A549 treated with GW870086 at 1 μM for 4 hours (cell line): ENCODE measurements at places on chromosomes 6 and 20. TPM values are rescaled to one million over a fixed set of nuclear protein-coding genes. Genes with fewer than 3 reads are reported as not detected.

GPLD1 gene
- 0.88 to 1.1 TPM (median 1.1 TPM) in 5 replicates for total RNA-seq

SLC22A16 gene
- not detected in 5 replicates for total RNA-seq

USP49 gene
- total RNA-seq, result 0.93 to 1.2 TPM (median 0.97 TPM) in 5 replicates

XKR7 gene
- 0.01 TPM in 1 of 5 replicates, not detected in the others for total RNA-seq

FKBP1C gene
- 1.8 to 2.5 TPM (median 2.0 TPM) in 5 replicates for total RNA-seq

KCNG1 gene
- 14.5 to 21.6 TPM (median 16.3 TPM) in 5 replicates for total RNA-seq

LAMP5 gene
- total RNA-seq, result 0.06 to 0.17 TPM in 2 of 5 replicates, not detected in the others

HLA-G gene
- total RNA-seq, result not detected in 5 replicates

UBE3D gene
- total RNA-seq, result 3.3 to 3.9 TPM (median 3.8 TPM) in 5 replicates

LPIN3 gene
- 10.3 to 14.6 TPM (median 13.3 TPM) in 5 replicates for total RNA-seq

RPL10A gene
- 1,499 to 1,536 TPM (median 1,517 TPM) in 5 replicates for total RNA-seq

CAP2 gene
- 8.2 to 13.0 TPM (median 11.9 TPM) in 5 replicates for total RNA-seq

HTR1B gene
- total RNA-seq, result 0.14 to 0.35 TPM (median 0.23 TPM) in 5 replicates

PGC gene
- total RNA-seq, result not detected in 5 replicates

SRSF12 gene
- 1.6 to 2.4 TPM (median 2.3 TPM) in 5 replicates for total RNA-seq

CALHM5 gene
- total RNA-seq, result 0.02 to 0.10 TPM (median 0.05 TPM) in 5 replicates

TMEM244 gene
- total RNA-seq, result not detected in 5 replicates

ENPP5 gene
- not detected in 5 replicates for total RNA-seq

CST7 gene
- 0.14 to 0.19 TPM in 2 of 5 replicates, not detected in the others for total RNA-seq

ZC2HC1B gene
- not detected in 5 replicates for total RNA-seq

BPIFB1 gene
- total RNA-seq, result 0.08 to 0.10 TPM in 2 of 5 replicates, not detected in the others

CCN6 gene
- not detected in 5 replicates for total RNA-seq

ID4 gene
- total RNA-seq, result 0.72 to 1.3 TPM (median 0.88 TPM) in 5 replicates

LY86 gene
- not detected in 5 replicates for total RNA-seq

OPRL1 gene
- total RNA-seq, result 0.70 to 0.88 TPM (median 0.75 TPM) in 5 replicates

DPPA5 gene
- not detected in 5 replicates for total RNA-seq

GPSM3 gene
- total RNA-seq, result 0.22 to 0.49 TPM (median 0.43 TPM) in 5 replicates

TMC2 gene
- not detected in 5 replicates for total RNA-seq

CLIC5 gene
- 0.10 TPM in 1 of 5 replicates, not detected in the others for total RNA-seq

PHACTR1 gene
- 0.09 TPM in 1 of 5 replicates, not detected in the others for total RNA-seq

SPATA25 gene
- 0.56 to 0.74 TPM (median 0.69 TPM) in 5 replicates for total RNA-seq

OTOR gene
- not detected in 5 replicates for total RNA-seq

ASIP gene
- not detected in 5 replicates for total RNA-seq

MCHR2 gene
- total RNA-seq, result not detected in 5 replicates

CLVS2 gene
- 0.07 to 0.32 TPM (median 0.15 TPM) in 5 replicates for total RNA-seq
